ENCODE measurements at places on chromosomes 4 and X.
A peak's percentile ranks its signal among the peaks of the same experiment; 100 is the strongest.

GRCh38 chr4:184550476-184550875, 76.1 kb upstream of the IRF2 start:
- no peak for DNase-seq

DNA sequence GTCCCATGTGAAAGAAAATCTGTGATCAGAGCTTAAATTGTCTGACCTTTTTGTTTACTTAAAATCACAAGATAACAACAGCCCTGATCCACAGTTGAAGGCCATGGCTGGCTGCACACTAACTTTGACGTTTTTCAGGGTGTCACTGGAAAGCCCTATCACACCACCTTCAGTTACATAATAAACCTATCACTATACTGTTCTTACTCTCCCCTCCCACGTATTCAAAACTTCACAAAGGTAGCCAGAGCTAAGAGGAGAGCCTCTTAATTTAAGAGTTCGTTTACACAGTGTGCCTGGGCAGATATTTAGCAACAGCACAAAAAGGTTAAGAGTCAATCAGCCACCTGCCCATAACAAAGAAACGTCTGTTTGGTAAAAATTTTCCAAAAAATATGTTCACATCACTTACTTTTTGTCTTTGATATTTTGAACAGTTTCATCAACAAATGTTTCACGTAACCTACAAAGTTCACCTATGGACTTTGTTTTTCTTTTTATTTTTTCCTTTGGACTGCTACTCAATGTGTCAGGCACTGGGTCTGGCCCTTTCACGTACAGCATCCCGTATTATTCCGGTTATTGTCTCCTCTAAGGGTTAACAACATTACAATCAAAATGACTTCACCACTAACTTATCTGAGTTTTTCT, 25.0 kb downstream of the RFC1 start:
- DNase-seq, result no peak

DNA sequence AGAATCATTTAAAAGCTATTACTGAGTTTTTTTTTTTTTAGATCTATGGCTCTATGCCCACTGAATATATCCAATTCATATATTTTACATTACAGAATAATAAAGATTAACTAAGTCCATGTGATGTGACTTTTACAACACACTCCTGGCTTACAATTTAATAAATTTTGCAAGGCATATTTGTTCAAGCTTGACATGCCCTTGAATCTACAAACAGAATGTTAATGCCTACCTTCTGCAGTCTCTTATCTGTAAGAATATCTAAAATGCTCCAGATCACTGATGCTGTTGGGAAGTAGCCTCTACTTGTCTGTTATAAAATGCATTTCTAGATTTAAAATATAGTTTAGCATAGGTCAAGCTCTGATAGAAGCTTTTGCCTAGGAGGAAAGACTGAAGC, 100.7 kb upstream of the RASGEF1B start:
- no peak for DNase-seq

DNA sequence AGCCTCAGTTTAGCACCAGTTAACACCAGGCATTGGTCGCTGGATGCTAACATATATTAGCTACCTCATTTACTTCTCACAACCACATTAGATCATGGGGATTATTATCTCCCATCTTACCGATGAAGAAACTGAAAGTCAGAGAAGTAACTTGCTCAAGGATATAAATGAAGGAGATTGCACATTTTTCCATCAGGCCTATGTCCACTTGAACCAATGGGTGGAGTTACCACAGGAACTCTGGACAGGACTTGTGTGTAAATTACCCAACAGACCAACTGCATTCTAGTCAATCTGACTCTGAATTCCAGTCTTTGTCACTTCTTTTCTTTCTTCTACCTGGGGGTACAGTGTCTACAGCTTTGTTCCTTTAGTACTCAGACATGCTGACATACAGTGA, 1.8 kb downstream of the LNX1 start:
- DNase-seq, result no peak

- DNase-seq, result no peak
Observed at GRCh38 chr4:165621983-165622382, 243.2 kb downstream of the CPE start.

DNA sequence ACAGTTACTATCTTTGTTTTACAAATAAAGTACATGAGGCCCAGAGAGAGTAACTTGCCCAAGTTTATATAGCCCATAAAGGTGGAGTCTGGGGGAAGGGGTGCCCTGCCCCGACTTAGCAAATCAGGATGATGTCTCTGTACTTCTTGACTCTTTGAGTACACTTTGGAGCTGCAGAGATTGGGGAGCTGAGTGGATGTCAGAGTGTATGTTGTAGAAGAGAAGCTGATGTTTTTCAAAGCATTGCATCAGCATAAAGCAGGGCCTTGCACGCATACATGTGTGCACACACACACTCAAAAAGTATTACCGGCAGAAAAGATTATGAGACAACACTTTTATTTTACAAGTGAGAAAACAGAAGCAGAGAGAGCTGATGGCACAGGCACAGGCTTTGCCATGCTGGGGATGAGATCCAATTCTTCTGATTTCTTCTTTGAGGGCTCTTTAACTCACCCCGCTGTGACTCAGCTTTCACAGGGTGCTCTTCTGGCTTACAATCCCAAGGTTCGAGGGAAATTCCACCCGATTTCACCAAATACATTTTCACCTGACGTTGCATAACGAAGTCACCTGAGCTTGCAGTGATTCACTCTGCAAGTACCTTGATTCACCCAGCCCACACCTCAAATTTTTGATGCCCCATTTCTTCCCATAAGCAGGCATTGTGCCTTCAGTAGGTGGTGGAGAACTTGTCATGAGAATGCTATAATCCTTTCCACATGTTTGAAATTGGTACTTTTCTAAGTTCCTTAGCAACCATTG, 292.8 kb upstream of the BOD1L1 start:
- DNase-seq, result no peak

DNA sequence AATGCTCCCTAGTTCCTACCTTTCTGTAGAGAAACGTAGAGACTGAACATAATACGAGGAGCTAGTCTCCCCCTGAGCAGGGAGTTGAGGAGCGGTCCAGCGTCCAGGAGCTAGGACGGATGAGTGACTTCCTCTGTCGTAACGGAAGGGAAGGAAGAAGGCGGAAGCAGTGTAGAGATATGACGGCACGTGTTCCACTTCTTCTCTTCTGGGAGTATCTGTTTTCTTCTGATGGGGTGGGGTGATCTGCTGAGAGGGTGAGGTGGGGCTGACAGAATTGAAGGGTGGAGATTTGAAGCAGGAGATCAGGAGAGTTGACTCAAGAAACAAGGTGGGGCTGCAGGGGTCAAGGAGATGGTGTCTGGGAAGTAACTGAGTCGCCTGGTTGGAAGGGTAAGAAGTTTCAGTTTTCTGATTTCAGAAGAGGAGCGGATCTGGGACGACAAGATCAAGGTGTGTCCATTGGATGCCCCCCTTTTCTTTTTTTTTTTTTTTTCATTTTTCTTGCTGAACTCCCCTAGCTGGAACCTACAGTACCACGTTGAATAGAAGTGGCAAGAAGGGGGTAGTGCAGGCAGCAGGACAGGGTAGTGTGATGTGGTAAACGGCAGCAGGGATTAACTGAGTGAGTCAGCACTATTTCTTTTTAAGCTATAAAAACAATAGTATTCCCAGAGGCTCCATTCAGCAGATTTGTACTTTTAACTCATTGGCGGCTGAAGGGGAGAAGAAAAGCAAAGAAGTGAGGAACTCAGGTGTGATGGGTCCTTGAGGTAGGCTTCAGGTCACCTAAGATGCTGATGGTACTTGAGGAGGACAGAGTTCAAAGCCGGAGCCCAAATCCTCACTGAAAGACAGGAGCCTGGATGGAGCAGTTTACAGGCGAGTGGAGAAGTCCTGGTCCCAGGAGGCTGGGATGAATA, 50.8 kb upstream of the SETD7 start:
- peak; percentile 64 for DNase-seq

DNA sequence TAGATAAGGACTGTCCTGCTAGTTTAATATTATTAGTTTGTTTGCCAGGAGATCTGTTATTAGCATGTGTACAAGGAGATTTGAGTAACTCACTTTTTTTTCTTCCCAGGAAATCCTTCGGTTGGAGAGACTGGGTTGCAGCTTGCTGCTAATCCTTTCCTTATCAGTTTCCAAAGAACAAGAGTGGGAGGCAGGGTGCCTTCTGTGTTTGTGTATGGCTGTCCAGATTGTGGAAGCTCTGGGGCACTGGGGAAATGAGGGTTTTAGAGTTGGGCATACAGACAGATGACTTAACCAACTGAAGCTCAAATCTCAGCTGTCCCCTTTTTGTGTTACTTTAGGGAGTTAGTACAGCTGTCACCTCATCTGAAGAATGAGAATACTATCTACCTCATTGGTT, 12.6 kb upstream of the SUPT20HL1 start:
- no peak for DNase-seq

- no peak for DNase-seq
Observed at GRCh38 chr4:154658680-154659405, 46.4 kb upstream of the FGG start.

- DNase-seq, result no peak
Observed at GRCh38 chrX:155577682-155578081, 35.1 kb downstream of the TMLHE start.

DNA sequence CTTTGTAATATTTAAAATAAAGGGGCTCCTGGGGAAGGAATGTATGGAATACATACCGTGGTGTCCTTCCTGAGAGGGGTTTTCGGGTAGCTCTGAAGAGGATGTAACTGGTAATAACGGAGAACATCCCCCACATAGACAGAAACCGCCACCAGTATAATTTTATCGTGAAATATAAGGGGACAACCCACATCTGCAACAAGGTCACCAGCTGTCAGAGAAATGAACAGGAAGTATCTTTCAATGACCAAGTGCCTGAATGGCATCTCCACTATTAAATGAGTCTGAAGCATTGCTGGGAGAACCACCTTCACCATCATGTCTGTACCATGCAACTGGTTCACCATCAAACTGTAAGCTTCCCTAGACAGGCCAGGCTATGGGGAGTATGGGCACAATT, 31.7 kb downstream of the RNF175 start:
- DNase-seq, result no peak

DNA sequence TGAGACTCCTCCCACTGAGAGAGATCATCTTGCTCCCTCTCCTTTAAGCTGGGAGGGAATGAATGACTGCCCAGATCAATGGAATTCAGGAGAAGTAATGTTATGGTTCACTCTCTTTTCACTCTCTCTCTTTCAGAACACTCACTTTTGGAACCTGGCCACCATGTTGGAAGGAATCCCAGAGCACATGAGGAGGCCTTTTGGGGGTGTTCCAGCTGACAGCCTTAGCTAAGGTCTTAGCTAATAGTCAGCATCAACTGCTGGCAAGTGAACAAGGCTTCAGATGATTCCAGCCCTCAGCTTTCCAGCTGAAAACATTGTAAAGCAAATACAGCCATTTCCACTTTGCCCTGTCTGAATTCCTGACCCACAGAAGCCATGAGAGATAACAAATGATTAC, 124.0 kb upstream of the CLNK start:
- no peak for DNase-seq

DNA sequence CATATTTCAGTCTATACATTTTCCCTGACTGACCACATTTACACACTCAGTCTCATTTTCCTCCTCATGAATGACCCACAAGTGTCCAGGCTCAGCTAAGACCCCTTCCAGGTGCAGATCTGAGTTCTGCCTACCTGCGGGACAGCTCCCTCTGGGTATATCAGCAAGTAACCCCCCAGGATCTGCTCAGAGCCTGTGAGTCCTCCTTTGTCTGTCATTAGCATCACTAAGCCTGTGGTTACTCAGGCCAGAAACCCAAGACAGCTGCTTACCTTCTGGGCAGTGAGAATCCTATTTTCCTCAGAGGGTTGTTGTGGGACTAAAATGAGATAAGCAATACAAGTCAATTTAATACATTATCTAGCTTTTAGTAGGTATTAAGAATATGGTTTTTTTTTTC, 487.6 kb upstream of the BOD1L1 start:
- DNase-seq, result no peak

DNA sequence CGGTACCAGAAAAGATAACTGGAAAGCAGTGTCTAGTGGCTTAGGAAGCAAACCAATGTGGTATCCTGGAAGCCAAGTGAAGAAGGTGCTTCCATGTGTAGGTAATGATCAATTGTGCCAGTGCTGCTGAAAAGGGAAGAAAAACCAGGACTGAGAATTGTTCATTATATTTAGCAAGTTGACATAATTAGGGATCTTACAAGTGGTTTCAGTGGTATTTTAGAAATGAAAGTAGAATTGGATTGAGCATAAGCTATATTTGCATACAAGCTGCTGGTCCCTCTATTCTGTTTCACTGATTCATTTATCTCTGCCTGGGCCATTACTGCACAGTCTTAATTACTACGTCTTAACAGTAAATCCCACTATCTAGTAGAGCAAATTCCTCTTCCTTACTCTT, 32.3 kb downstream of the PRDM8 start:
- DNase-seq, result no peak

GRCh38 chr4:105147016-105147552, 408 bp downstream of the TET2 start:
- no peak for DNase-seq

DNA sequence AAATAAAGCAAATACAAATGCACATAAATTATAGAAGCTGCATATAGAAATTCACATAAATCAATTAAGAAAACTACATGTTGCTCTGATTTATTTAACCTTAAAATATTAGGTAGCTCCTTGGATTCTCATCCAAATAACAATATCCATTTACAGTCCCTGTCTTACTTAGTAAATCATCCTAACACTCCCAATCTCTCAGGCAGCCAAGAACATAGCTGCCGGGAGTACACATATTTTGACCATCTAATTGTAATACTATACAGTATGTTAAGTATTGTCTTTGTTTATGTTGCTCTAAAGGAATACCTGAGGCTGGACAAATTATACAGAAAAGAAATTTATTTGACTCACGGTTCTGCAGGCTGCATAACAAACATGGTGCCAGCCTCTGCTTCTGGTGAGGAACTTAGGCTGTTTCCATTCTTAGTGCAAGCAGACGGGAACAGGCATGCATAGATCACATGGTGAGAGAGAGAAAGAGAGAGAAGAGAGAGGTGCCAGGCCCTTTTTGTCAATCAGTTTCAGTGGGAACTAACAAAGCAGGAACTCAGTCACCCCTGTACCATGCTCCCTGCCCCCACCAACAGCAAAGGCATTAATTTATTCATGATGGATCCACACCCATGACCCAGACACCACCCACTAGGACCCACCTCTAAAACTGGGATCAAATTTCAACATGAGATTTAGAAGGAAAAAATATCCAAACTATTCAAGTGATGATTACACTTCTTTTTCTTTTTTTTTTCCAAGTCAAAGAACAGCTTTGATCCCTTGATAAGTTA, 614.8 kb upstream of the TECRL start:
- no peak for DNase-seq

- no peak for DNase-seq
Observed at GRCh38 chrX:26649534-26649933, 433.6 kb downstream of the MAGEB5 start.

GRCh38 chr4:75821216-75821615, 81.0 kb downstream of the PPEF2 start:
- DNase-seq, result no peak

GRCh38 chr4:137861682-137862081, 329.4 kb upstream of the PCDH18 start:
- DNase-seq, result no peak

DNA sequence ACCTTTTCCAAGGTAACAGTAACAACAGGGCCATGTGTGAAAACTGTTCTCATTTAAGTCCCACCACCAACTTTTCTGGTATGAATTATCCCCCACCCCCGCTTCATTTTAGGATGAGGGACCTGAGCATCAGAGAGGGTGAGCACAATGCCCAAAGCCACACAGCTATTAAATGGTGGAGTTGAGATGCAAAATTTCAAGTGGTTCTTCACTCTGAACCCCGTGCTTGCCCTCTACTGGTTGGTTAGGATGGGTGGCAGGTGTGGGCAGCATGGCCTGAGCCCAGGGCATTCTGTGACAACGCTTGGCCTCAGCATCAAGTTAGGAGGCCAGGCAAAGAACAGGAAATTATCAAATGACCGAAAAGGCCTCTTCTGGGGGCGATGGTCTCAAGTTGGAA, 33.5 kb downstream of the MED28 start:
- DNase-seq, result no peak

All from activated CD8-positive, alpha-beta memory T cell treated with anti-CD3 and anti-CD28 coated beads for 24 hours (primary cell).